ENCODE measurements at places on chromosomes 12 and 14. TPM values are rescaled to one million over a fixed set of nuclear protein-coding genes. Genes with fewer than 3 reads are reported as not detected.

GLT8D2 gene
- total RNA-seq = 6.8 TPM

GRCh38 chr14:93026339-93026738 is 89.4 kb downstream of the ITPK1 start:
- no peaks in the 10 kb centered on the region for H3K27me3 ChIP-seq
- H3K36me3 ChIP-seq = no peaks in the 10 kb centered on the region
- no peak overlapping the region for H3K27ac ChIP-seq
- no peak for DNase-seq

DNA sequence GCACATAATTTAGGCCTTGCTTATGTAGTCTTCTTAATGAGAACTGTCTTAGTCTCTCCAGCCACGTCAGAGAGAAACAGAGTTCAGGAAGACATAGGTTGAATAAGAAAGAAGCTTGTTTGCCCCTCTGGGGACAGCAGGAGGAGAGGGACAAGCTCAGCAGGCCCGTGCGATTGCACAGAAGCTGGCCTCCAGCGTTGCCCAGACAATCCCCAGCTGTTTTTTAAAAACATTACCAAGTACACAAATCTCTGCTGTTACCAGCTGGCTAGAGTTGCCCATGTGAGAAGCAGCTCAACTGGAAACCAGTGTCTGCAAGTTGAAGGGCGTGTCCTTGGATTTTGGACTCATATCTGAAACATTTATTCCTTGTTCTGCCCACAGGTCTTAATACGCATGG is 232.6 kb downstream of the EFCAB11 start:
- H3K4me3 ChIP-seq = no peak overlapping the region
- no peak overlapping the region for H3K27ac ChIP-seq
- no peak for DNase-seq
- H3K36me3 ChIP-seq = no peaks in the 10 kb centered on the region
- no peaks in the 10 kb centered on the region for H3K27me3 ChIP-seq

- H3K36me3 ChIP-seq = no peaks in the 10 kb centered on the region
- no peaks in the 10 kb centered on the region for H3K27me3 ChIP-seq
These were observed 146.1 kb upstream of the NCOR2 start for GRCh38 chr12:124713436-124714082.

SAMD15 gene
- 0.99 TPM for total RNA-seq

All from H1 (cell line).